Mucosa of descending colon (tissue), 3 donors: ENCODE measurements at places on chromosomes 5 and 9. TPM values are rescaled to one million over a fixed set of nuclear protein-coding genes. Genes with fewer than 3 reads are reported as not detected.

MSMP gene
- not detected for total RNA-seq

DNA sequence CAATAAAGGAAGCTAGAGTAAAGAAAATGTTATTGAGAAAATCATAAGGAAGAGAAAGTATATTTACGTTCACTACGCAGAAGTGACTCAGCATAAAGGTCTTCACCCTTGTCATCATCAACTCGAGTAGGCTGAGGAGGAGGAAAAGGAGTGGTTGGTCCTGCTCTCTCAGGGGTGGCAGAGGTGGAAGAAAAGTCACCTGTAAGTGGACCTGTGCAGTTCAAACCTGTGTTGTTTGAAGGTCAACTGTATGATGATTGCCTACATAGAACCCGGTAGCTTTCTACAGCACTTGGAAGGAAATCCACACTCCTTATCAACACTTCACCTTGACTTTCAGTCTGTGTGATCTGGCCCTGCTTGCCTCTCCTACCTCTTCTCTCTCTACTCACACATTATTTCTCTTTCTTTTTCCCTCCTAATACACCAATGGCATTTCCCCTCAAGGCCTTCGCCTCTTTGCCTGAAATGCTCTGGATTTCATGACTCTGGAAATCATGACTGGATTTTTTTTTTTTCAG, 109.3 kb upstream of the CPEB4 start:
- DNase-seq = no peak

- no peak for DNase-seq
Measured at GRCh38 chr9:83069651-83070050, 6.7 kb upstream of the RASEF start.

DNA sequence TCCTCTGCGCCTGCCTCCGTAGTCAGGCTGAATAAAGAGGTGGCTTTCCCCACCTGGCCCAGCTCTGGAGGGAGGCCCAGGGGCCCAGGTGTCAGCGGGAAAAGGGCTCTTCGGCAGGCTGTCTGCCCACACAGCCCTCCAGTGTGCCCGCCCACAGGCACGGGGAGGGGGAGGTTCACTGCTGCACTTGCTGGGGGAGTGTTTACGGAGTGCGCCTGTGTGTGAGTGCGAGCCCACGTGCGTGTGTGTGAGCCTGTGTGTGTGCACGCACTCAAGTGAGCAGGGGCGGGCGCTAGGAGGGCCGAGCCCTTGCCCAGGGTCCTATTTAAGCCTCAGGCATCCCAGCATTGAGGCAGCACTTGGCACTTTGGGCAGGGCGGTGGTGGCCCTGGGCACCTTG, 10.9 kb downstream of the DNLZ start:
- DNase-seq = no peak

GRCh38 chr5:82197550-82197949, 80.6 kb downstream of the RPS23 start:
- no peak for DNase-seq

- DNase-seq = no peak
Measured at GRCh38 chr5:78268356-78268755, 26.1 kb downstream of the AP3B1 start.

C8G gene
- total RNA-seq = 3.2 TPM

BRD8 gene
- total RNA-seq = 57.3 TPM

NR6A1 gene
- 8.4 TPM for total RNA-seq

GRCh38 chr5:81513982-81514381, 120.0 kb upstream of the ACOT12 start:
- no peak for DNase-seq

CDH9 gene
- total RNA-seq = not detected

DNA sequence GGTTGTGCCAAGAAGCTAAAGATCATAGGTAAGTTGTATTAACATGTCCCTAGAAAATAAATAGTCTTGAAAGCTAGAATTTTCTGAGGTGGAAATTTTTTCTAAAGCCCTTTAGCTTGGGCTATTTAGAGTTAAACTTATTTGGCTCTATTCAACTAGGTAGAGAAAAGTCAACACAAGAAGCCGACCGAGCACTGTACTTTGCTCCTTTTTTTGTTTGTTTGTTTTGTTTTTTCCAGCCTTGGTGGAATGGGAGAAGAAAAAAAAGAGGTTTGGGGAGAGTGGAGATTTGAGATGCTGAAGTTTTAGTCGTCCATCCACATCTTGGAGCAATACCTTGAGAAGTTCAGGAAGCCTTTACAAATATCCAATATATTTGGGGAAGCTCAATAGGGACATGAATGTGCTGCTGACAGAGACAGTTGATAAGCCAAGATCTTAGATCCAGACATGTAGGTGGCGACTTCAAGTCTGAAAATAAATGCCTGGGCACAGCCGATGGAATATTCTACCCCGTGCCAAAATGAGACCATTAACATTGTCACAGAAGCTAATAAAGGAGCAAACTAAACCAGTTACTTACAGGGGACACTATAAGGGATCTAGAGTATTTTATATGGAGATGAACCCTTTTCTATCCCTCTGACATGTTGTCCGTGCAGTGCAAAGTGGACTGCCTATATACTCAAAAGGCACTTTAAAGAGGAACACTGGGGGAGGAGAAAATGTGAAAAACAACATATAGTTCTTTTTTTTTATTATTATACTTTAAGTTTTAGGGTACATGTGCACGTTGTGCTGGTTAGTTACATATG, 466.1 kb downstream of the PTPRD start:
- no peak for DNase-seq

GRCh38 chr9:72351538-72352453, 13.2 kb downstream of the ZFAND5 start:
- DNase-seq = no peak

KIAA0825 gene
- total RNA-seq = 3.1 TPM

ZNF474 gene
- 0.61 TPM for total RNA-seq

SV2C gene
- total RNA-seq = 0.54 TPM

- peak; percentile 19 for DNase-seq
Measured at GRCh38 chr5:138974227-138975063, 99.3 kb upstream of the LRRTM2 start.

DNA sequence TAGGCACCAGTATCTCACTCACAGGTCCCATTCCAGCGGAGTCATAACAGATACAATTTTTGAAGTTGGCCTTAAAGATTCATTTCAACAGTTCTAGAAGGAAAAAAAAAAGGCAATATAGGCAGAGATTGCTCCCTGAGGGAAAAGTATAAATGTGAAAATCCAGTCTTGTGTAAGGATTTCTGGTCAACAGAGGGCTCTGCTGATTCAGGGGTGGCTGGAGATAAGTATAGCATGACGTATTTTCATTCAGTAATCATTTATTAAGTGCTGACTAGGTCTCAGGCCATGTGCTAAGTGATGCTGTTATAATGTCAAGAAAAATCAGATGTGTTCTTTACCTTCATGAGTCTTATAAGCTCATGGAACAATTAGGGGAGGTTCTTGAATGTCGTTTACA, 377.3 kb upstream of the MEF2C start:
- no peak for DNase-seq

BNC2 gene
- total RNA-seq = 8.2 TPM

- DNase-seq = peak; percentile 30
Measured at GRCh38 chr9:78149702-78150291, 86.1 kb upstream of the CEP78 start.

NHP2 gene
- 68.5 TPM for total RNA-seq

- no peak for DNase-seq
Measured at GRCh38 chr5:3341446-3342240, 254.0 kb upstream of the IRX1 start.

DNA sequence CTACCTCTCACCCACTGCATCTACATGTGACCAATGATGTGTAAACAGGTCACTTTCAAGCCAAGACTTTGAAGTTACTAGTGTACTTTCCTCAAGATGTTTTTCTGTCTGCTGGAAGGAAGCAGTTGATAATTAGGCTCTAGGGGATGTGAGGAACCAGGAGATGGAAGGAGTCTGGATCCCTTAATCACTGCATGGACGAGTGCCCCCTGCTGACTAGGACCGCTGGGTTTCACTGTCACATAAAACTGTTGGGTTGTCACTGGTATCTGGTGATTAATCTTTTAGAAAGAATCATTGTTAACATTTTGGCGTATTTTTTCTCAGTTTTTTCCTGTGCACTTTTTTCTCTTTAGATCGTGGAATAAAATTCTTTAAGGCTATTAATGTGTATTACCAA, 79.5 kb downstream of the SREK1 start:
- DNase-seq = no peak
